ENCODE measurements at places on chromosomes 2 and 18. TPM values are rescaled to one million over a fixed set of nuclear protein-coding genes. Genes with fewer than 3 reads are reported as not detected.

DNA sequence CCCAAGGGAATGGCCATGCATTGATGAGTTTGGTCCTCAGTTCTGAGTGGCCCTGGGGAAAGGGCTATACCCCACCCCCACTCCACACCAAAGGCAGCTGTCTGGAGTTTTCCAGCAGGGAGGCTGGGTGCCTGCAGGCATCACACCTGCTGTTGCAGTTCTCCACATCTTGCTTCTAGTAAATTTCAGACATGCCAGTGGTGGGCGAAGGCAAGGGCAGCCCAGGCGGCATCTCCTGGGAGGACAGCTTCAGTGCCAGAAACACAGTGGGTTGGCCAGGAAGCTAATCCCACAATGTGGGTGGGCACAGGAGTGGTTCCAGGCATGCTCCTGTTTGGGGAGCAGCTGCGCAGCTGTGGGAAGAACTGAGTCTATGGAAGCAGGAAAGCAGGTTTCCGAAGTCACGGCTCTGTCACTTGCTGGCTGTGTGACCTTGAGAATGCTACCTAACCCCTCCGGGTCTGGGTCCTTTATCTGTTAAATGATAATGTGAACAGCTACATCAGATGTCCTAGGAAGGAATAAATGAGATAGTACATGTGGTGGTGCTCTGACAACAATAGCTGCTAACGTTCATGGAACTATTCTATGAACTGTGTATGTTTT lies 84.6 kb upstream of the SPTBN1 start:
- no peak for DNase-seq

DNA sequence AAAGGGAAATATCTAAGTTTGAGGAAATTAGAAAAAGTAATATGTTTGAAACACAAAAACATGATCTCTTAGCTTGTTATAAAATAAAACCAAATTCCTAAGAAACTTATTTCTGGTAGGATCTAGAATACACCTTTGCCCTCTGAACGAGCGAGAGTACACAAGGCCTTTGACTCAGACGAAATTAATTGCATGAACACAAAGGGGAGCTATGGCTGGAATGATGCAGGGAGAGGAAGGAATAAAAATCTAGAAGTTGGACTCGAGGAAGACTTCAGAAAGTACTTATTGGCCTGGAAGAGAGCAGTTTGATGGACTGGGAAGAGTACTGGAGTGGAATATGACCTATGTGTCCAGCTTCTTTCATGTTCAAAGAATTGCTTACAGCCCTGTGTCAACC lies 927 bp upstream of the CRYGD start:
- no peak for DNase-seq

- DNase-seq: no peak
These were observed 77.5 kb downstream of the EPB41L3 start for GRCh38 chr18:5466256-5466655.

DNA sequence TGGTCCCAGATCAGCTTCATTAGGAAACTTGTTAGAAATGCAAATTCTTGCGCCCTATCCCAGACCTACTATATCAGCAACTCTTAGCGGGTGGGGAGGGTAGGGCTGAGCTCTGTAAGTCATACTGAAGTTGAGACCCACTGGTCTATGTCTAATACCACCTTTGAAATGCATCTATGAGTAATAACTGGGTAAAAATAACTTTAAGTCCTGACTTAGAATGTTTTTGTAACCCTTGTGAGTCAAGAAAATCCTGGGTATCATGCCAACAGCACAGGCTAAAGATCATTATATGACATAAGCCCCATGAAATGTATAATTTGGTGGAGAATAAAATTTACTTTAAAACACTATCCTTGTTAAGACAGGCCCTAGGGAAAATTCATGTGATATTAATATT lies 41.4 kb downstream of the PRKD3 start:
- DNase-seq: no peak

- DNase-seq: no peak
These were observed 90.0 kb upstream of the NYAP2 start for GRCh38 chr2:225309516-225309915.

DNA sequence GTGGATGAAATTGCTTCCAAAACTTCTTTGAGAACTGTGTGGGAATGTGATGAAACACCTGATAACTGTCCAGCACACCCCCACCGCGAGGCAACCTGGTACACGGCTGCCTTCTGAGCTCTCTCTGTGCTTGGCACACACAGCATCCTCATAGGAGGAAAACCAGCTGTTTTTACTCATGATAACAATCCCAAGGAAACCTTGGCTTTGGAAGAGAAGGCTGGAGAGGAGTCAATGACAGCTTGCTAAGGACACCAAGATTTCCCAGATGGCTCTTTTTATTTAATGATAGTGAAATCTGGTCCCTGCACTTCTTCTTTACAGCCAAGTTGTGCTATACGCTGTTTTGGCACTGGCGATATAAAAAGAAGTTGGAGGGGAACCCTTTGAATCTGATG lies 232.5 kb upstream of the FN1 start:
- no peak for DNase-seq

DNA sequence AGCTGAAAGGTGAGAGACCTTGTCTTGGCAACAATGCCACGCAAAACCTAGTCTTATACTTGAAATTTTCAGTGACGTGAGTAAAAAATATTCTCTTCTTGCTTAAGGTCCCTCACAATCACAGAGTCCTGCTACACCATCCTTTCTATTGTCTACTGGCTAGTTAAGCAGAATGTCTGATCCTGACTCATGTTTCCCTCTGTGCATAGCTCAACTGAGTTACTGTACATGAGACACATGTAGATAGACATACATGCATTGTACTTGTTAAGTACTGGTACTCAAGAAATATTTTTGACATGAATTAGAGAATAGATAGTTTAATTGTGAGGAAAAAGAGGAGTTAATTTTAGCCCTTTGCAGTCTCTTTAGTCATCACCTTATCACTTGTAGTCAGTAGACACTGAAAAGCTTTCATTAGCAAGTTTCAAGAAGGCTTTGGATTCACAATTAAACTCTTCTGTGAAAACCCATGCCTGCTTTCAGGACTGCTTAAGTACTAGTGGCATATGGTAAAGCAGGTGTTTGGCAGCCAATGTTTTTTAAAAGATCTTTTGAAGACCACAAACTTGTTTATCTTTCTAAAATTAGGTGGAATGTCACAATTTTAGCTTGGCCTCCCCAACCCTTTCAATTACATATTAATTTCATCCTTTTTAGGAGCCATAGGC lies 158.7 kb upstream of the CCDC150 start:
- no peak for DNase-seq

GRCh38 chr2:208031608-208032019 lies 6.3 kb upstream of the PLEKHM3 start:
- peak; percentile 68 for DNase-seq

GRCh38 chr2:215949991-215950404 lies 63.4 kb downstream of the MREG start:
- DNase-seq: peak; percentile 49

DNA sequence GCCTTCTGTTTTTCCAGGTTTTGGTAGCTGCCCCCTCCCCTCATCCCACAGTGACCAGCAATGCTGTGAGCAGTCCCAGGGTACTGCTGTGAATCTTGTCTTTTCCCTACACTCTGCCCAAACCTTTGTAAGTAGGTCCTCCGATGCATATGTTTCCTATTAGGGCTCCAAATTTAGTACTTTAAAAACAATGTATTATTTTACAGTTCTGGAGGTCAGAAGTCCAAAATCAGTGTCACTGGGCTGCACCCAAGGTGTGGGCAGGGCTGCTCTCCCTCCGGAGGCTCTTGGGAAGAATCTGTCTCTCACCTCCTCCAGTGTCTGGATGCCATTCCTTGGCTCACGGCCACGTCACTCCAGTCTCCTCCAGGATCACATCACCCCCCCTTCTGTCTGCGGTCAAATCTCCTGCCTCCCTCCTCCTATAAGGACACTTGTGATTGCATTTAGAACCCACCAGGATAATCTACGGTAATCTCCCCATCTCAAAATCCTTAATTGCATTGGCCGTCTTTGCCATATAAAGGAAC lies 208.5 kb downstream of the SH3BP4 start:
- no peak for DNase-seq

DNA sequence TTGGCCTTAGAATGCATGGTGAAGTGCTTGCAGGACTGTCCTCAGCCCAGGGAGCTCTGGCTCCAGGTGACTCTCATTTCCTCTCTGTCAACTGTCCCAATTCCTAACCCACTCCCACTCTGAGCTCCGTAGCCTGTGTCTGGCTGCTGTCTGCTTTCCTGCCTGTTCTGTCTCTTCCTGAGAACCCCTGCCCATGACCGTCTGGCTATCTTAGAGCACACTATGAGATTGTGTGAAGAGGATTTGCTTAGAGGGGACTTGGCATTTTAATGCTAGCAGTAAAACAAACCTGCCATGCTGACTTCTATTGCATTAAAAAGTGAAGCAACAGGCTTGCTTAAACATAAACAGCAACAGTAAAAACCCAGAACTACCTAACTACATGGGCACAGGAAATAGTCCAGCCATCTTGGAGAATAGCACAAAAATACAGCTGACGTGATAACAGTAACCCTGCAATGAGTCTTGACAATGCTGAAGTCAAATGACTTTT lies 234.7 kb downstream of the PRKCE start:
- DNase-seq: no peak

DNA sequence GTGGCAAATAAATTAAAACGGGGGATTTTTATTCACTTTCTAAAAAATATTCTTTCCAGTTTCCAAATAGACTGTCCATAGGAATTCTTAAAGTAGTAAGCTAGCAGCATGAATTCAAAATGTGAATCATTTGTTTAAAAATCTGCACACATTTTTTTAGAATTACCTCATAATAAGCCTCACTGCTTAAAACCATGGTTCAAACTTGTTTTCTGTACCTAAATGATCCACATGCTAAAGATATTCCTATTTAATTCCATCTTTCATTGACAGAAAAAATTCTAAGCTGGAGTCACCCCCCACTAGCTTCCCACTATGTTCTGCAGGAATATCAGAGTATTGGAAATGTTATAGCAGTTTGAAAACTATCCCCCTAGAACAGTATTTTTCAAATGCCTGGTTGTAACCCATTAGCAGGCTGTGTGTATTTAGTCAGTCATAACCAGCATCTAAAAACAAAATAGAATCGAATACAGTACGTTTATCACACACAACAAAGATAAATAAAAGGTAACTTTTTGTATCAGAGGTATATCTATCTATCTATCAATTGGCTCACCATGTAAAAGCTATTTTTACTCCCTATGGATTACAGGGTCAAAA lies 11.2 kb upstream of the IKZF2 start:
- DNase-seq: no peak

- no peak for DNase-seq
These were observed 200.3 kb downstream of the CMPK2 start for GRCh38 chr2:6665093-6666045.

DNA sequence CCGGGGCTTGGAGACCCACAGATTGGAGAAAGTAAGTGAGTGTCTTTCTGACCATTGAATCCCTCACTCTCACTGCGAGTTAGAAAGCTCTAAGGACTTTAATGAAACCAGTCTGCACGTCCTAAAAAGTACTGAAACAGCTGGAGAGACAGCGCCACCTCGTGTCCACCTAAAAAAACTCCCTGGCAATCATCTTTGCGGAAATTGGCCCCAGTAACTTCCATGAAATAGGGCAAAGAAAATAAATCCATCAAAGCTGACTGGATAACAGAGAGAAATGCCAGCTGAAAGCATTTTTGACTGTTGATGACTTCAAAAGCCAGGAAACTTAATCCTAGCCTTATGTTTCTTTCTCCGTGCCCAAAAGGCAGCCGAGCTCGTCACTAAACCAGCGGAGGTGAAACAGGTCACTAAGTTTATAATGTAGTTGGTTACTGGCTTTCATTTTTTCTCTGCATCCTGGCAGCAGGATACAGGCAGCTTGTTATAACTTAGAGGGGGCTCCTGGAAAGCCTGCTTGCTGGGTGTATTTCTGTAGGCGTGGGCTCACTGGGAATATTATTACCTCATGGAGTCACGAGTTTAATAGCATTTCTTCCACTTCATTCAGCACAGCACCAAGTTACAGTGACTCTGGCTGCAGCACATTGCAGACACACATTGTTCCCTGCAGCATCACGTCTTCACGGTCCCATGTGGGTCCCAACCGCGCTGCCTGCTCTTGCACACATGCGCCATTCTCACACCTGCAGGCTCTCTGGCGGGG lies 266.5 kb downstream of the HRH4 start:
- DNase-seq: peak; percentile 87

- DNase-seq: peak; percentile 84
These were observed 295.4 kb downstream of the CELF4 start for GRCh38 chr18:37270038-37270665.

The ASB18 gene
- polyA plus RNA-seq: not detected

The AKAIN1 gene
- polyA plus RNA-seq: not detected

The NTSR2 gene
- polyA plus RNA-seq: not detected

The AQP12A gene
- polyA plus RNA-seq: not detected

The PKP4 gene
- 10.6 TPM for polyA plus RNA-seq

The RALB gene
- 57.5 TPM for polyA plus RNA-seq

The PLCL1 gene
- polyA plus RNA-seq: 0.37 TPM

The CYP27C1 gene
- 1.3 TPM for polyA plus RNA-seq
